ENCODE measurements at places on chromosomes 2 and 18.

- DNase-seq, result no peak
These were observed 59.6 kb downstream of the TRPM8 start for GRCh38 chr2:233976690-233977294.

GRCh38 chr2:176083796-176084261 is at the start of gene EVX2:
EVX2 (minus strand) TSS chr2:176083962; CDS start chr2:176083776, 186 bp downstream.
- peak; percentile 52 for DNase-seq

- DNase-seq, result no peak
These were observed 124.1 kb upstream of the FIGN start for GRCh38 chr2:163859951-163860350.

DNA sequence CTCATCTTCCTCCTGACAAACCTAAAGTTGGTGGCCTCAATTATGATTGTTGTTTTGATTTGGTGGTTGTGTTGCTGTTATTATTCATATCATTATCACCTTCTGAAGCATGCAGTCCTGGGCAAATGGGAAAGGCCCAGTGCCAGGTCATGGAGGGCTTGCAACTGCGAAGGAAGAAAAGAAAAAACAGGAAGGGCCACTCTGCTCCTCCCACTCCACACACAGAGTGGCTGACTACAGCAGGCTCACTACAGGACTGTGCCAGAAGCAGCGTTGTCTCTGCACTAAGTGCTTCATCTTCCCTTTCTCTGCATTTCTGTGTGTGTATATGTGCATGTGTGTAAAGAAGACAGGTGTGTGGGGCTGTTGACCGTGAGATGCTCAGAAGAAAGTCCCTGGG is 231.9 kb downstream of the ANKRD30B start:
- DNase-seq, result no peak

DNA sequence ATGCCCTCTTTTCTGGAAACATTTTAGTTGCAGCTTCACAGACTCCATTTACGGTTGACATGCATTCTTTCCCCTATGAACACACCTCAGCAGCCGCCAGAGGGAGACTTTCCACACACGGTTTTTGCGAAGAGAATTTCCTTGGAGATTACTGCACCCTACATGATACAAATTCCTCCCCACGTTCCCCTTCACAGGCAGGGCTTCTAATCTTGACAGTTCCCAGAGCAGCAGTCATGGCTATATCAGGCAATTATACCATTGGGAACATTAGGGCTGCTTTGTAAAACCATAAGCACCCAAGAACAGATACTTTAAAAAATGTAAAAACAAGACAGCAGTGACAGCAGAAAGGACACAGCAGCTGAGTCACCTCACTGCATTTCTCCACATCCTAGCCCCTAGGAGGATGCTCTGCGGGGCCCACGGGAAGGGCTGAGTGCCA is 253.8 kb downstream of the TGIF1 start:
- peak; percentile 69 for DNase-seq

DNA sequence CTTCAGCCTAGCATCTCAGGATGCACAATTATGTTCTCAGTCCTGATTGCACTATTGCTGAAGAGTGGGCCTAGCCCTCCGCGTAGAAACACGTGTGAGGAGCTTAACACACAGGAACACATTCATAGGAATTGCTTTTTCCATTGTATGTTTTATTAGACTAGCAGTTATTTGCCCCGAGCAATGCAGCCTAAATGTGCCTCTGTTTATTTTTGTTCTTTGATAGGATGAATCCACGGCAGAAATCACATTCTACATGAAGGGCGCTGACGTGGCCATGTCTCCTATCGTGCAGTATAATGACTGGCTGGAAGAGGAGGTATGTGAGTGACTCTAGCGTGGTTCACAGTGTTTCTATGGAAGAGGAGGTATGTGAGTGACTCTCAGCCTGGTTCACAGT is 65.9 kb upstream of the NFATC1 start:
- DNase-seq, result no peak

- DNase-seq, result no peak
These were observed 62.6 kb downstream of the KCTD18 start for GRCh38 chr2:200447139-200447855.
